ENCODE measurements at places on chromosomes 16 and 17.

- no peak for DNase-seq
These were observed 22.4 kb upstream of the LGALS9 start for GRCh38 chr17:27608328-27609230.

DNA sequence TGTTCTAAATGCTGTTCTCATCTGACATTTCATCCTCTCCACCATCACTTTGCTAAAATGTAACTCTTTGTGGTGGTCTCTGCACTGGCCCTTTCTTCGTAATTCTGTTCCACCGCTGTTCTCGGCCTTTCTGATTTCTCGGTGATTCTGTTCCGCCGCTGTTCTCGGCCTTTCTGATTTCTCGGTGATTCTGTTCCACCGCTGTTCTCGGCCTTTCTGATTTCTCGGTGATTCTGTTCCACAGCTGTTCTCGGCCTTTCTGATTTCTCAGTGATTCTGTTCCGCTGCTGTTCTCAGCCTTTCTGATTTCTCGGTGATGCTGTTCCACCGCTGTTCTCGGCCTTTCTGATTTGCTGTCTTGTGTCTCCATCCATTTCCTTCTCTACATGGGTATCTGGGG, 12.3 kb downstream of the FOXF1 start:
- DNase-seq = no peak

DNA sequence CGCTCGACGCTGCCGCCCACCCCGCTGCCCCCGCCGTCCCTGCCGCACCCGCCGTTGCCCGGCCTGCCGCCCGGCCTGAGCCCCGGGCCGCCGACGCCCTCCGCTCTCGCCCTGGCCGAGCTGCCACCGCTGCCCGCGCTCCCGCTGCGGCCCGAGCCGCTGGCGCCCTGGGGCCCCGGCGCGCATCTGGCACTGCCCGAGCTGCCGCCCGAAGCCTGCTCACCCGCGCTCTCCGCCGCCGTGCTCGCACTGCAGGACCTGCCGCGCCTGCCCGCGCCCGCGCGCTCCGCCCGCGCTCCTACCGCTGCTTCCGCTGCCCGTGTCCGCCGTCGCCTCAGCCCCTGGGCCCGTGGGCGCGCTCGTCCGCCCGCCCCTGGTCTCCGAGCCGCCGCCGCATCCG, 8.4 kb upstream of the CLDN9 start:
- DNase-seq = no peak

GRCh38 chr16:66523861-66524354, 26.0 kb downstream of the TK2 start:
- no peak for DNase-seq

DNA sequence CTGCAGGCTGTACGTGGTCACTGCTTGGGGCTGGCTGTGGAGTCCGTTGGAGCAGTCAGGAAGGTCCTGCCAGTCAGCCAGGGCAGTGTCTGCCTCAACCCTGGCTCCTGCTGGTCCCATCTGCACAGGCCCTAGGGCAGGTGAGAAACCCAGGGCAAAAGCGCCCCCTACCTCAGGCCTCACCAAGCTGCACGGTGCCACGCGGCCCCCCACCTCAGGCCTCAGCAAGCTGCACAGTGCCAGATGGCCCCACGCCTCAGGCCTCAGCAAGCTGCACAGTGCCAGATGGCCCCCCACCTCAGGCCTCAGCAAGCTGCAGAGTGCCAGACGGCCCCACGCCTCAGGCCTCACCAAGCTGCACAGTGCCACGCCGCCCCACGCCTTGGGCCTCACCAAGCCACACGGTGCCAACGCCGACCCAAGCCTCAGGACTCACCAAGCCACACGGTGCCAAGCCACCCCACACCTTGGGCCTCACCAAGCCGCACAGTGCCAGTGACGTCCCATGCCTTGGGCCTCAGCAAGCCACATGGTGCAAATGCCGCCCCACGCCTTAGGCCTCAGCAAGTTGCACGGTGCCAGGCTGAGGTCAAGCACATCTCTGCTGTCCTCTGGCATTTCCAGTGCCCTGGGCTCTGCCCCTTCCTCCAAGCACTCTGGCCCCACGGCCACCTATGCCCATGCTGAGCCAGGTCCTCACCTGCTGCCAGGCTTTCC, 5.5 kb downstream of the TMEM204 start:
- peak; percentile 38 for DNase-seq

DNA sequence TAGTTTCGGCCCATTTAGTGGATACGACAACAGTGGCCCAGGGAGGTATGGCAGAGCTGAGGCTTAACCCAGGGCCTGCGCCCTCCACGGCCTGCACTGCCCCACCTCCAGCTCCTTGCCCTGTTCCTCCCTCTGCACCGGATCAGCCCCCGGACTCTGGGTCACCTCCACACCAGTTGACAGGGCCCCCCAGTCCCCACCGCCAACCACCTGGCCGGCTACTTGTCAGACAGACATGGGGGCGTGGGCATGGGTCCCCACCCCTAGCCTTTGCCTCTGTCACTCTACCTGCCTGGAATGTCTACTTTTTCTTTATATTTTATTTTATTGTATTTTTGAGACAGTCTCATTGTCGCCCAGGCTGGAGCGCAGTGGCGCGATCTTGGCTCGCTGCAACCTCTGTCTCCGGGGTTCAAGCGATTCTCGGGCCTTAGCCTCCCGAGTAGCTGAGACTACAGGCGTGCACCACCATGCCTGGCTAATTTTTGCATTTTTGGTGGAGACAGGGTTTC, 3.0 kb upstream of the ACTG1 start:
- peak; percentile 49 for DNase-seq

GRCh38 chr16:20821682-20822081, 15.4 kb downstream of the REXO5 start:
- no peak for DNase-seq

DNA sequence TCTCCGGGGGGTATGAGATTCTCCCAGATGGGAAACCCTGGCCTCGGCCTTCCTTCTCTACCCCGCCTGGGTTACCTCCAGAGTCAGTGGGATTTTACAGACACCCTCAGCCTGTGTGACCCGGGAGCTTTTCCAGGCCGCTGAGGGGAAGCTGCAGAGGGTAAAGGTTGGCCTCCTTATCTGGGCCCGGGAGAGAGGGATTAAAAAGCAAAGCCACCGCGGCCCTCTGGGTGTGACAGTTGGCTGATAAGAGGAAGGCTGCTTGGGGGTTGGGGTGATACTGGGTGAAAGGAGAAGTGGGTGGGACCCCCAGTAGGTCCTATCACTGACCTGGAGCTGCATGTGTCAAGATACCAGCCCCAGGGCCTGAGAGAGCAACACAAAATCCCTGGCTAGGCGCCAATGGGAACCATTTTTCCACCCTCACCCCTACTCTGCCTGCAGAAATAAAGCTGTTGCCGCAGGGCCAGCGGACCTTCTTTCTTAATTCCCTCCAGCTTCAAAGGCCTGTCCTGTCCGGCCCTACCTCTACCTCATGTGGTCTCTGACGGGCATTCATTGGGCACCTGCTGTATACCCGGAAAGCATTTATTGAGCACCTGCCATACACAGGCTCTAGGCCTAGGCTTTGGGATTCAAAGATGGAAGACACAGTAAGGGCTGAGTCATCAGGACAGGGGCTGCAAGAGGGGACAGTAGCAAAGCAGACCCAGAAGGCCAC, 77.6 kb upstream of the GSE1 start:
- no peak for DNase-seq

DNA sequence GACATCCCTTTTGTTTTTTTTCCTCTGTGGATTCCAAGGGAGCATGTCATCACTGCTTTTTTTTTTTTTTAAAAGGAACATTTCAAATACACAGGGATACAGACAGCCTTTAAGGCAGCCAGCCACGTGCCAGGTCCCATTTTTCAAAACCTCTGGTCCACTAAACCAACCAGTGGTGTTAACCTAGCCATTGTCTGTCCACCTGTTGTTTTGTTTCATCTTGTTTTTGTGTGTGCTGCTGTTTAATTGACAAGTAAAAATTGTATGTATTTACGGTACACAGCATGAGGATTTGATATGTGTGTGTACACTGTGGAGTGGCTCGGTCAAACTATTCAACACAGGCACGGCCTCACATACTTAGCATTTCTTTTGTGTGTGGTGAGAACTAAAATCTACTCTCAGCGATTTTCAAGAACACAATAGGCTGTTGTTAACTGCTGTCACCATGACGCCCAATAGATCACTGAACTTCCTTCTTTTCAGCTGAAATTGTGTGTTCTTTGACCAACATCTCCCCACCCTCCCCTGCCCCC, 19.2 kb downstream of the TMEM114 start:
- no peak for DNase-seq

DNA sequence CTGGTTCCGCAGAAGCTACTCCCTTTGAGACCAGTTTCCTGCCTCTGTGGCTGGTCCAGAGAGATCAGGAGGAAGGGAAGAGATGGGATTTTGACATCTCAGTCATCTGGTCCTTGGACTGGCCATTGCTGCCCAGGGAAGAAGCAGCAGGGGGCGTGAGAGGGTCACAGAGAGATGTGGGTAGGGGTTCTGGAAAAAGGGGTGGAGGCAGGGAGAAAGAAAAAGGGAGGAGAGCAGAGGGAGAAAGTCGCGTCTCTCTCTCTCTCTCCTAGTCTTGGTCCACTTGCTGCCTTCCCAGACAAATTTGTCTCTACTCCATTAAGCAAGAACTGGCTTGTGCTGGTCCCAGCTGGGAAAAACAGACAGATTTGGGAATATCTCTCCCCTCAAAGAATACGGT, 4.4 kb downstream of the SHBG start:
- DNase-seq = peak; percentile 65

GRCh38 chr17:53472586-53472985, 350.1 kb upstream of the KIF2B start:
- DNase-seq = no peak

DNA sequence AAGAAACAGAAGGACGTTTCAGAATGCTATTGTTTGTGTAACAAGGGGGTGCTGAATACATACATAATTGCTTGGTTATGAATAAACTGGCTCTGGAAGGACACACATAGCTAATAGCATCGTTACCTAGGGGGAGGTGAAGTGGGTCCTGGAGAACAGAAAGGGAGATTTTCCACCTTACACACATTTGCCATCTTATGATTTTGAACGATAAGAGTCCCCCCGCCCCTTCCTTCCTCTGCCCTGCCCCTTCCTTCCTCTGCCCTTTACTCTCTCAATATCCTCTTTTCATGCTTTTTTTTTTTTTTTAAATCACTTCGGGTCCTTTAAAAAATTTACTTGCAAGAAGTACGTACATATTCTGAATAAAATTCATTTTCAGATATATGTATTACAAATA, 902 bp upstream of the DHRS7B start:
- no peak for DNase-seq

GRCh38 chr17:54945671-54946070, 22.8 kb downstream of the COX11 start:
- no peak for DNase-seq

GRCh38 chr16:21950782-21951521, 2.2 kb upstream of the UQCRC2 start:
- DNase-seq = no peak

GRCh38 chr16:85446951-85447692, 166.0 kb upstream of the GSE1 start:
- no peak for DNase-seq

DNA sequence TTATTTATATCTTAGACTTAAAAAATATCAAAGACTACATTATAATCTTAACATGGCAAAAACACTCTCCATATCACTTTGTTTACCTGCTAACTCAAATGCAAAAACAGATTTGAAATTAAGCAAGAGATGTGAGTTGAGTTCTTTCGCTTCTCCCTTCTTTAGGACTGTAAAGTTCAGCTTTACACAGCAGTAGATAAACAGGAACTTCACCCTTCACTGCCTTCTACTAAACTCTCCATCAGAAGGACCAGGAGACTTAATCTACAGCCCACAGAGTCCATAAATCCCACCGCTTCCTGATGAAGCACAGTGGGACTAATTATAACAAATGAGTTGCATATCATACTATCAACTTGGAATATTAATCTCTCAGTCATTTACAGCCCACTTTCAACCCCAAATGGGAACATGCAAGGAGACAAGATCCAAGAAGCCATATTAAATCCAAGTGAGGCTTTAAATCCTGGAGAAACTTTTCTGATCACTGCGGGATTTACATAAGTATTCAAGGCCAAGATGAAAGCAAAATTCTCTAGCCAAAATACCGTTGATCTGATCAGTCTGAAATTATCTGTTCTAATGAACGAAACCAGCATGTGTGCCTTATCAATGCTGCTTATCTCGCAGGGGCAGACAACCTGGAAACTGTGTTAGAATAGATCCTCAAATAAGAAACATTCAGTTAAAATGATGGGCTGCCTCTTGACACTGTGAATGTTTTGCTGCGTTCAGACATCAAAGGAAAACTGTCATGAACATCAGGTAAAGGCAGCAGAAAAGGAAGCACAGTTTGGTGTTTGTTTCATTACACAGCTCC, 1.6 kb downstream of the AMFR start:
- no peak for DNase-seq

- no peak for DNase-seq
These were observed 113.2 kb upstream of the MAF start for GRCh38 chr16:79713609-79714309.

GRCh38 chr17:81967533-81968395, 6.8 kb upstream of the NOTUM start:
- DNase-seq = peak; percentile 87

GRCh38 chr17:7403043-7403726, 712 bp downstream of the TMEM256 start:
- DNase-seq = peak; percentile 80

GRCh38 chr16:24689128-24689527, 40.3 kb upstream of the TNRC6A start:
- peak; percentile 37 for DNase-seq

GRCh38 chr17:7713782-7714181, 3.8 kb upstream of the DNAH2 start:
- no peak for DNase-seq

- no peak for DNase-seq
These were observed 21.4 kb downstream of the TOM1L2 start for GRCh38 chr17:17950806-17951205.

DNA sequence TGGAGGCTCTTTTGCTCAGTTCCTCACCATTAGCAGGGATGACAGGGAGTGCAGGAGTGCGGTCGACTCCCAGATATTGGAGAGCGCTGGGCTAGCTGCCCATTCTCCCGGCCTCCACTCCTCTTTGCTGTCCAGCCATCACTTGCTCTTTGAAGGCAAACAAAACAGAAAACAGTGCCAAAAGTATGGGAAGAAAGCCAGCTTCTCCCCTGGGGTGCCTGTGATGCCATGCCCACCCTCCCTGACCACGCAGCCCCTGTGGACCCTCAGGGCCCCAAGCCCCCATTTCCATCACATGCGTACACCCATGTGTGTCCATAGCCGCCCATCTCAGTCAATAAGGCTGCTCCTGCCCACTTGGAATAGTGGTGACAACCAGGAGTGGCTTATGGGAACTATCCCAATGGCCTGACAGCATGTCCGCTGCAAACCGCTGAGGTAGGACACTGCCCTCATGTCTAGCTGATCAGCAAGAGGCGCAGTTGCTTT, 30.0 kb downstream of the MAPT start:
- no peak for DNase-seq

GRCh38 chr17:75594499-75595283, 7.1 kb downstream of the MYO15B start:
- DNase-seq = no peak

DNA sequence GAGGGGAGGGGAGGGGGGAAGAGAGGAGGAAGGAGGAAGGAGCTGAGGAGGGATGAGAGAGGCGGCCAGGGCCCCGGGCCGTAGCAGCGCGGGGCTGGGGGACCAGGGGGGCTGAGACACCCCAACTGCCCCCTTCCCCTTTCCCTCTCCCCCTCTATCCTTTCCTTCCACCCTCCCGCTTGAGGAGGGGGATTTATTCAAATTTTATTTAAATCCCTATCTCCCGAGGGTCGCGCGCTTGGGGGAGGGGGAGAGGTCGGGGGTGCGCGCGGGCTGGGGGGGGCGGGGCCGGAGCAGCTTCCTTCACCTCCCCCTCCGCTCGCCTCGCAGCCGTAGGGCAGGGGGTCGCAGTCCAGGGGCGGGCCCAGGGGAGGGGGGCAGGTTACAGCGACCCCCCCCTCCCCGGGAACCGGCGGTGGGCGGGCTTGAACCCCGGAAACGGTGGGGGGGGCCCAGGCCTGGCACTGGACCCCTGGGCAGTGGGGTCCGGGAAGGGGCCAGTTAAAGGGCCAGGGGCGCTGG, at the start of gene FBXL19:
Gene FBXL19, plus strand, starts transcription at position 19 of the 522 bp plus-strand sequence. CDS start 2,183 bp downstream, outside the sequence.
- peak; percentile 60 for DNase-seq

All from left ventricle myocardium superior (tissue), 1 donor.